A549 treated with AZD2906 at 1 μM for 4 hours (cell line): ENCODE measurements at places on chromosomes 12 and 14. TPM values are rescaled to one million over a fixed set of nuclear protein-coding genes. Genes with fewer than 3 reads are reported as not detected.

Gene RHOJ
- not detected in 5 replicates for total RNA-seq

Gene RAD52
- total RNA-seq = 9.2 to 11.6 TPM (median 9.9 TPM) in 5 replicates

Gene KIF26A
- total RNA-seq = 2.5 to 4.7 TPM (median 3.8 TPM) in 5 replicates

Gene ENDOU
- 0.02 to 0.07 TPM (median 0.05 TPM) in 4 of 5 replicates, not detected in the other for total RNA-seq

Gene IFT43
- total RNA-seq = 34.7 to 41.2 TPM (median 35.6 TPM) in 5 replicates

Gene TMEM19
- total RNA-seq = 29.4 to 32.8 TPM (median 31.3 TPM) in 5 replicates

Gene SAMD15
- 1.4 to 3.1 TPM (median 1.5 TPM) in 5 replicates for total RNA-seq

Gene ATP6V1D
- total RNA-seq = 64.3 to 114 TPM (median 65.7 TPM) in 5 replicates

Gene LHX5
- 0.02 to 0.07 TPM (median 0.05 TPM) in 4 of 5 replicates, not detected in the other for total RNA-seq

Gene HAL
- total RNA-seq = 0.51 to 0.78 TPM (median 0.54 TPM) in 5 replicates

Gene ETV6
- total RNA-seq = 3.2 to 3.9 TPM (median 3.4 TPM) in 5 replicates

Gene ARID2
- 7.1 to 9.6 TPM (median 8.4 TPM) in 5 replicates for total RNA-seq

Gene SLC4A8
- total RNA-seq = 0.91 to 1.5 TPM (median 1.3 TPM) in 5 replicates

Gene JPH4
- 0.06 to 0.21 TPM (median 0.11 TPM) in 5 replicates for total RNA-seq

Gene SIX6
- not detected in 5 replicates for total RNA-seq

Gene MYH6
- 0.08 to 0.17 TPM (median 0.10 TPM) in 5 replicates for total RNA-seq

Gene CLEC6A
- not detected in 5 replicates for total RNA-seq

Gene GPRC5A
- total RNA-seq = 201 to 268 TPM (median 236 TPM) in 5 replicates

Gene SLIRP
- total RNA-seq = 389 to 426 TPM (median 403 TPM) in 5 replicates

Gene WNT1
- 0.09 to 0.17 TPM (median 0.13 TPM) in 5 replicates for total RNA-seq

Gene BRMS1L
- 10.4 to 14.6 TPM (median 10.9 TPM) in 5 replicates for total RNA-seq

Gene AQP2
- not detected in 5 replicates for total RNA-seq

Gene TMEM233
- total RNA-seq = 0.02 to 0.15 TPM (median 0.07 TPM) in 4 of 5 replicates, not detected in the other

Gene MIP
- 0.07 to 0.09 TPM in 2 of 5 replicates, not detected in the others for total RNA-seq

Gene EEF1AKMT3
- 3.5 to 6.2 TPM (median 5.1 TPM) in 5 replicates for total RNA-seq

Gene PPP4R4
- 0.36 to 0.48 TPM (median 0.44 TPM) in 5 replicates for total RNA-seq

Gene TBC1D30
- total RNA-seq = 0.81 to 1.4 TPM (median 1.2 TPM) in 5 replicates

Gene KRT6C
- total RNA-seq = not detected in 5 replicates

Gene GPR135
- 0.64 to 0.85 TPM (median 0.74 TPM) in 5 replicates for total RNA-seq

Gene OTUB2
- 2.4 to 3.4 TPM (median 2.7 TPM) in 5 replicates for total RNA-seq
